ENCODE measurements at places on chromosomes 7 and 10. TPM values are rescaled to one million over a fixed set of nuclear protein-coding genes. Genes with fewer than 3 reads are reported as not detected.
A peak's percentile ranks its signal among the peaks of the same experiment; 100 is the strongest.

- no peaks in the 10 kb centered on the region for H3K36me3 ChIP-seq
- no peak overlapping the region for H3K4me3 ChIP-seq
- H3K4me1 ChIP-seq = no peaks in the 10 kb centered on the region
These were observed 82.0 kb downstream of the KIF20B start for GRCh38 chr10:89783406-89783805.

Gene ASIC3
- total RNA-seq = not detected

DNA sequence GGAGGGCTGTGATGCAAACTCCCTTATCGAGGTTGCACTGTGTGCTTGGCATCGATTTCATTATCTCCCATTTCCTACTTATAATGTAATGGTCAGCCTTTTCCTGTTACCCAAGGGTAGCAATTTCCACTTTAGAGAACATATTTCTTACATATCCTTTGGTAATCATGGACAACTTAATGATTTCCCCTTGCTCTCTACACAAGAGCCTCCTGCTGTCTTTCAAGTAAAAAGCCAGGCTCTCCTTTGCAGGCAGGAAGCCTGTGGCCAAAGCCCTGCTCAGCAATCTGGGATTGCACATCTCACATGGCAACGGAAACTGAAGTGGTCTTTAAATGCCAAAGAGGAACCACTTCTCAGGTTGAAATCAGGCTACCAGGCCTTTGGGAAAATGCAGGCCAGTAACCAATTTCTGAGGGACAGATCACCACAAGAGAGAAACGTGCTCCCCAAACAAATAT, 86.7 kb upstream of the IKZF1 start:
- no peaks in the 10 kb centered on the region for H3K27me3 ChIP-seq
- DNase-seq = no peak
- no peaks in the 10 kb centered on the region for H3K36me3 ChIP-seq
- H3K27ac ChIP-seq = no peak overlapping the region

DNA sequence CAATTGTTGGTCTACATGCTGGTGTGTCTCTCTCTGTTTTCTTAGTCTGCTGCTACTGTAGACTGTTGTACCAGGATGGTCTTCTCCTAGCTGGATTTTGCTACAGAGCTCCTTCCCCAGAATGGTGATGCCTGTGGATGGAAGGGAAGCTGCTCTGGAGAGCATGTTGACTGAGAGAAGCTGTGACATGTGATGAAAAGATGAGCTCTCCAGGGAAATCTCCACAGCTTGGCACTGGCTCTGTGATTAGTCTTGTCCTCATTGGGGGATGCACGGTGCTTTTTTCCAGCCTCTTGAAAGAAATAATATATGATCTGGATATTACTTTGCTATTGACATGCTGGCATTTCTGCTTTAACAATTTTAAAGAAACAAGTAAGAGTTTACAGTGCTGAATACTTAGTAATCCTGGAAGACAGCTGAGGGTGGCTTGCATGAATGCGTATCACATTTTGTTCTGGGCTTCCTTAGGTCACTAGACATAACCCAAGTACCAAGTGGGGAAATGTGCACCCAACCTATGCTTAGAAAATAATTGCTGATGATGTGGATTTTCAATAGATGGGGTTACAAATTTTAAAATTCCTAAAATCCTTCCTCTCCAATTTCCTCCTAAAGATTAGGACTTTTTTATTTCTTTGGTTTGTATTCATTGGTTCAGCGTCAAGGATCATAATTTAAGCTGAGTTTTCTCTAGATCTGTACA, 849.7 kb downstream of the KCNMA1 start:
- H3K27ac ChIP-seq = no peak overlapping the region
- H3K4me3 ChIP-seq = no peak overlapping the region
- no peaks in the 10 kb centered on the region for H3K4me1 ChIP-seq
- no peak for DNase-seq
- no peaks in the 10 kb centered on the region for H3K36me3 ChIP-seq

Gene MBL2
- total RNA-seq = not detected

GRCh38 chr10:1123972-1124371, 67.8 kb downstream of the WDR37 start:
- H3K27me3 ChIP-seq = no peaks in the 10 kb centered on the region
- H3K4me1 ChIP-seq = no peaks in the 10 kb centered on the region
- peaks cover 18% of the 10 kb centered on the region for H3K36me3 ChIP-seq
- H3K4me3 ChIP-seq = no peak overlapping the region

DNA sequence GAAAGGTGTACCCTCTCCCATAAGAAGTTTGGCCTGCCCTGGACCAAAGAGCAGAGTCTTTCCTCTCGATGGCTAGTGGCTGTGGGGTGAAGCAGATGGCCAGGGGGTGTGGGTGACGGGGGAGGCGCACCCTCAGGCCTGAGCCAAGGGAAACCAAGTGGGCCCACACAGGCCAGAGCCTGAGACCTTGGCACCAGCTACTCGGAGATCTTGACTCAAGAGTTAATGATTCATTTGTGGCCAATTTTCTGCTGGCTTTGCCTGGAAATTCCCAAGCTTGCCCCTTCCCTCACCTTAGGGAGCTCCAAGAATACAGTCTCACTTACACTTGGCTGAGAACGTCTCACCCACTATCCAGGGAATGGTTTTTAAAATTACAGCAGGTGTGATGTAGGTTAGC, 42.7 kb downstream of the ZMIZ1 start:
- peaks cover 71% of the 10 kb centered on the region for H3K4me1 ChIP-seq
- H3K27ac ChIP-seq = peak overlapping the region; percentile 88
- H3K27me3 ChIP-seq = no peaks in the 10 kb centered on the region
- DNase-seq = no peak

- no peaks in the 10 kb centered on the region for H3K27me3 ChIP-seq
- no peaks in the 10 kb centered on the region for H3K4me1 ChIP-seq
- H3K27ac ChIP-seq = no peak overlapping the region
- H3K4me3 ChIP-seq = no peak overlapping the region
These were observed 55.9 kb upstream of the MYL10 start for GRCh38 chr7:101684983-101685330.

Gene SDK1
- 1.7 TPM for total RNA-seq

GRCh38 chr10:52319926-52320325, 5.8 kb downstream of the DKK1 start:
- no peaks in the 10 kb centered on the region for H3K36me3 ChIP-seq
- no peak overlapping the region for H3K27ac ChIP-seq
- peaks cover 1% of the 10 kb centered on the region for H3K4me1 ChIP-seq
- H3K4me3 ChIP-seq = no peak overlapping the region

DNA sequence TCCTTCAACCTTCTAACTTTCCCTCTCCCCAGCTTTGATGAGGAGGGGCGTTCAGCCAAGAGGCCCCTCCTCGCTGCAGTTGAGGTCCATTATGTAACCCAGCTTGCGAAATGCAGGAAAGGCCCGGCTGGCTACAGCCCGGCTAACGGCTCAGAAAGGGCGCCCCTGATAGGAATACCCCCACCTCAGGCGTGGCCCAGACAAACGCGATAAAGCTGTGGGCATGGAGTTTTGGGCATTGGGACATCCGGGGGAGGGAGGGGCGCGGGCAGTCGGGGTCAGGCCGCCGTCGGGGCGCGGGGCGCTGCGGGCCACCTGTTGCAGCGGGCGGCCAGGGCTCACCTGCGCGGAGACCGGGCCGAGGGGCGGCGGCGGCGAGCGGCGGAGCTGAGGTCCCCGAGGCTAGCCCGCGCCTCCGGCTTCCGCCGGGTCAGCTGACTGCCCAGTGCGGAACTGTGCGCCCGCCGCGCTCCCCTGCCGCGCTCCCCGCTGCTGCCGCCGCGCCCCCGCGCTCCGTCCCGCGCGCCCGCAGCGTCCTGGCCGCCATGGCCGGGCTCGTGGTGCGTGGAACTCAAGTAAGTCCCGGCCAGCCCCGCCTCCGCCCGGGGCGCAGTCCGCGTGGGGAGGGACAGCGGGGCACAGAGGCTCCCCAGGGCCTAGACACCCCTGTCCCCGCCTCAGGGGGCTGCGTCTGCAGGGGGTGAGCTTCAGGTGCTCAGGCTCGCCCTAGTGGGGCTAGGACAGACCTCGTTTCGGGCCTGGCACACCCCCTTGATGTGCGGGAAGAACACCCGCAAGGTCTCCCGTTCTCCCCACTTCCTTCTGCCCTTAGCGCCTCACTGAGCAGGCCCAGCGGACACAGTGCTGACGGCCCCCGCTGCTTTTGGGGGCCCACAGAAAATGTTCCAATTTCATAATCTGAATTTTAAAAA, at the start of gene LRMDA:
Gene LRMDA (plus strand): TSS at position 445 of the 932 bp plus-strand sequence.
- no peaks in the 10 kb centered on the region for H3K27me3 ChIP-seq
- H3K4me3 ChIP-seq = peak within 1 kb of the TSS; percentile 54
- H3K36me3 ChIP-seq = no peaks in the 10 kb centered on the region
- H3K27ac ChIP-seq = peak within 1 kb of the TSS; percentile 86
- H3K4me1 ChIP-seq = peaks cover 16% of the 10 kb centered on the region

DNA sequence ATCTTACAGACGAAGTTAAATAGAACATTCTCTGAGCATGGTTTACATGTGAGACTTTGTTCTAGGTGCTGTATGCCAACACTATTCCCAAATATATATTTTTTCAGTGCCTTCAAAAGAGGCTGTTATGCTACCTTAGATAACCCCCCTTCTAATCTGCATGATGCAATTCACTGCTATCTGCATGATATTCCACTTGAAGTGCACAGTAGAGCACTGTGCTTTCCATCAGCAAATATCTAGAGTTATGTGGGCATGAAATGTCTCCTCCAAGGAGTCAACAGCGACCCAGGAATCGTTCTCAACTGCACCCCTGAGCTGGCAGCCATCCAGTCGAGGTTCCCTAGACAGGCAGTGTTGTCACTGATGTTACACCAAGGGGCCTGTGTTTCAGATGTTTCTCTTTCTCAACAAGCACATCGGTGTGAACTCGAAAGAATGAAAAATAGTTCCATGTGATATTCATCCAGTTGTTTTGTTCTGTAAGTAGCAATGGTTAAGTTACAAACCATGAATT, 88.3 kb downstream of the PDE1C start:
- H3K4me1 ChIP-seq = no peaks in the 10 kb centered on the region
- DNase-seq = no peak
- no peaks in the 10 kb centered on the region for H3K36me3 ChIP-seq

Gene FGL2
- total RNA-seq = 29.5 TPM

DNA sequence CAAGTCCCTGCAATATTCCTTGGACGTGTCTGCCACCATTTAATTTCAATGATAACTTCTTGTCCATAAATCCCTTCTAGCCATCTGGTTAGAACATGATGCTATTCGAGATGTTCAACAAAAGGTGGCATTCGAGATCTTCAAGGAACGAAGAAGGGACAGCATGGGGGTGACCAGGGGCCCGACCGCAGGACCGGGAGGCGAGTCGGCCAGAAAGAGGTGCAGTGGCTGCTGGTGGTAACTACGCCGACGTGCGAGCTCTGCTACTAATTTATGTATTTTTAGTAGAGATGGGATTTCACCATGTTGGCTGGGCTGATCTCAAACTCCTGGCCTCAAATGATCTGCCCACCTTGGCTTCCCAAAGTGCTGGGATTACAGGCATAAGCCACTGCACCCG, 4.7 kb downstream of the OPTN start:
- H3K27ac ChIP-seq = no peak overlapping the region
- H3K4me1 ChIP-seq = no peaks in the 10 kb centered on the region
- H3K4me3 ChIP-seq = no peak overlapping the region
- no peak for DNase-seq
- H3K36me3 ChIP-seq = peaks cover 3% of the 10 kb centered on the region

DNA sequence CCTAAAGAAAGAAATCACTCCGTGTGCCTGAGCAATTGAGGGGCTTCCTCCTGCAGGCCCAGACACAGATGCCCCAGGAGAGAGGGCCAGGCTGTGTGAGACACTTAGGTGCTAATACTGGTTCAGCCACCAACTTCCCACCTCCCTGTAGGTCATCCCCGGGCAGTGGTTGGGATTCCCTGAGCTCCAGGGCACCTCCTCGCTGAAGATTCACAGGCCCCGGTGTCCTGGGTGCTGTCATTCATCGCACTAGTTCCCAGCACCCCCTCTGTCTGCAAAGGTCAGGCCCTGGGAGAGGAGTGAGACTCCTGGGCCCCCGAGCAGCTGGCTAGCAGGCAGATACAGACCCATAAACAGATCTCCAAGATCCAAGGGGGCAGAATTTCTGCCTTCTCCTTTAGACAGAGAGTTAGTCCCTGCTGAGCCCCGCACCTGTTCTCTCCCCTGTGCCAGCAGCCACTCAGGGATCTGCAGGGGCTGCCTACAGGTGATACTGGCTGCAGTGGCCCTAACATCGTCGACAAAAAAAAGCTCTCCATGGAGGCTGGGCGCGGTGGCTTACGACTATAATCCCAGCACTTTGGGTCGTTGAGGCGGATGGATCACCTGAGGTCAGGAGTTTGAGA, 38.2 kb upstream of the GTF2I start:
- H3K27ac ChIP-seq = peak overlapping the region; percentile 50
- no peak overlapping the region for H3K4me3 ChIP-seq
- H3K27me3 ChIP-seq = no peaks in the 10 kb centered on the region
- no peaks in the 10 kb centered on the region for H3K36me3 ChIP-seq
- no peak for DNase-seq
- peaks cover 13% of the 10 kb centered on the region for H3K4me1 ChIP-seq

Gene KLF14
- not detected for total RNA-seq

DNA sequence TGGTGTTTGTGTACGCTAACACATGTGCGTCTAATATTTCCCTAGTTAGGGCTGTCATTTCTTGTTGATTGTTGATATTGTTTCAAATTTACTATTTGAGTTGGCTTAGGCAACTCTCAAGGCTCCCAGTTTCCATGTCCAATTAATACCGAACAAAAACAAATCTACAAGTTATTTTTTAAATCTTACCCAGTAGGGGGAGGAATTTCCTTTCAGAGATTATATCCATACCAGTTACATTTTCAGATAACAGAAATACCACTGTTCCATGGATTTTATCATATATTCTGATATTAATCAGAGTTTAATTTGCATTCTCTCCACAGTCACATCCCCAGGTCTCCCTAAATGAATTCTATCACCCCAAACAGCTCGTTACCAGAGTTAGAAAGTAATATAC, 7.2 kb upstream of the AKR1B10 start:
- H3K27ac ChIP-seq = no peak overlapping the region
- H3K4me3 ChIP-seq = no peak overlapping the region
- DNase-seq = no peak
- H3K36me3 ChIP-seq = no peaks in the 10 kb centered on the region

GRCh38 chr7:94781236-94781635, 125.3 kb upstream of the SGCE start:
- no peaks in the 10 kb centered on the region for H3K36me3 ChIP-seq
- H3K27ac ChIP-seq = no peak overlapping the region
- H3K4me1 ChIP-seq = no peaks in the 10 kb centered on the region

- DNase-seq = no peak
- no peak overlapping the region for H3K4me3 ChIP-seq
- no peaks in the 10 kb centered on the region for H3K27me3 ChIP-seq
- no peaks in the 10 kb centered on the region for H3K4me1 ChIP-seq
These were observed 13.4 kb downstream of the MBL2 start for GRCh38 chr10:52759154-52759553.

Gene IPMK
- 8.1 TPM for total RNA-seq

DNA sequence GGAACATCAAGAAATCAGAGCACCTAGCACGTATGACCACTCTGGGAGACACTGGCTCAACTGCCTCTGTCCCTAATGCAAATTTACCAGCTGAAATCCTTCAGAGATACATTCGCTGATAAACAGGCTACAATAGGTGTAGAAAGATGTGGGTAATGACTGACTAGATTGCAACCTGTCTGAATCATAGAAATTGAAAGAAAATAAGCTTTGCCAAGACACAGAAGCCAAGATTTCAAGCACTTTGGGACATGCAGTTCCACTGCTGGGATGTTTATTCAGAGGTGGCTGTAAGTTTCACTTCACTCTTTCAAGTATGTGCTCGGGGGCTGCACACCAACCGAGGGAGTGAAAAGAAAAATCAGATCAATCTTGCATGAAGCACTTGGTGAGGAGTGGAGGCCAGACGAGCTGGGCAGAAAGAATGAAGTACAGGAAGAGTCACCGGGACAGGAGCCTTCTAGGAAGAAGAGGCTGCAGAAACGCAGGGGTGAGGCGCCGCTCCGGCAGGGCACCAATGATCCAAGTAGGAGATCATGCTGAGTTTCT, 276.7 kb downstream of the PARD3 start:
- H3K27me3 ChIP-seq = no peaks in the 10 kb centered on the region
- peaks cover 7% of the 10 kb centered on the region for H3K4me1 ChIP-seq
- H3K36me3 ChIP-seq = no peaks in the 10 kb centered on the region
- peak overlapping the region; percentile 12 for H3K27ac ChIP-seq

All from thyroid gland (tissue), 4 donors.